ENCODE measurements at places on chromosomes 16 and 17.
A peak's percentile ranks its signal among the peaks of the same experiment; 100 is the strongest.

GRCh38 chr16:81888520-81889394, 109.7 kb downstream of the PLCG2 start:
- no peak for DNase-seq

DNA sequence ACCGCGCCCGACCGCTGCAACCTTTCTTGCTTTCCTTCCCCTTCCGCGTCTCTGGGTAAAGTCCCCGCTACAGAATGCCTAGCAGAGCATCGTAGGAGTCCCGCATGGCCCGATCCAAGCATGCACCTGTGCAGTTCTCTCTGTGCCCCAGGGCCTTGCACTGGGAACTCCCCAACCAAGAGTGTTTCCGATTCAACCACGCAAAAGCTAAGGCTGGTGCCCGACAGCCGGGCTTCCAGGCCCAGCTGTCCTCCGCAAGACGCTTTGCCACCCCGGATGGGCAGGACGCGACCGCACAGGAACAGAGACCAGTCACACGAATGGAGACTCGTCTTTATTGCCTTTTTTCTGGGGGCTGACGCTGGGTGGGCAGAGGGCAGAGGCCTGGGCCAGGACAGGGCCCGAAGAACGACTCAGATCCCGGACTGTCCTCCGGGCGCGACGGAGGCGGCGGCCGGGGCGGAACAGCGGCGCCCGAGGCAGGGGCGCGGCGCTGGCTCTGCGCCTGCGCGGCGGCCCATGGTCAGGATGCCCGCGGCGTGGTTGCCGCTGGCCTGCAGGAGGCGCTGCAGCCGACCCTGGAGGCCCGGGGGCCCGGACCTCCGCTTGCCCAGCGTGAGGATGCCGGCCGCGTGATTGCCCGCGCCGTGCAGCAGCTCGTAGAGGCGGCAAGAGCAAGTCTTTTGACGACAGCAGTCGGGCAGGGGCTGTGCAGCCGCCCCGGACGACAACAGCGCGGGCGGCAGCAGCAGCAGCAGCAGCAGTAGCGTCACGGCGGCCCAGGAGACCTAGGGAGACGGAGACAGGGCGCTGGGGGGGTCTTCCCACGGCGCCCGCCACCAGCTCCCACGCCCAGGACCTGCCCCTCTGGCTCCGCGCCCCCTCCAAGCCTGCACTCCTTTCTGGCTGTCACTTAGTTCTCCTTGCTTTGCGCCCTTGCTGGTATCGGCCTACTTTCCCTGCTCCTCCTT, 1.2 kb downstream of the HCRT start:
- peak; percentile 94 for DNase-seq

GRCh38 chr16:1778200-1779179, 3.9 kb downstream of the SPSB3 start:
- DNase-seq, result no peak

GRCh38 chr17:39082482-39082881, 69.0 kb downstream of the PLXDC1 start:
- peak; percentile 81 for DNase-seq

- no peak for DNase-seq
These were observed 22.4 kb downstream of the SLC35G3 start for GRCh38 chr17:35171834-35172233.

DNA sequence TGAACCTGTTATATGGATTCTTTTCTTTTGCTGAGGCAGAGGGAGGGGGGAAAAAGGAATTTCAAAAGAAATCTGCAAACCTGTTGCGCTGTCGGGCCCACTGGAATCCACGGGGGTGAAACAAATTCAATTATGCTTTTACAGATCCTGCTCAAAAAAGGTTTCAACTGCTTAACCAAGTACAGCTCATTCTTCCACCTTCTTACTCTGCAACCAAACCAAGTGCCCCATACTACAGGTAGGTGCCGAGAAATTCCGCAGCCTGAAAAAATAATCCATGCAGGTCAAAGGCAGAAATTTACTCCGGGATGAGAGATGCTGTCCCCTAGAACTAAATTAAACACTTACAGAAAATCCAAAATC, 416 bp downstream of the RNF43 start:
- DNase-seq, result no peak
